ENCODE measurements at places on chromosomes 3 and 15.

GRCh38 chr3:143506190-143506589, 342.1 kb downstream of the SLC9A9 start:
- DNase-seq = no peak

DNA sequence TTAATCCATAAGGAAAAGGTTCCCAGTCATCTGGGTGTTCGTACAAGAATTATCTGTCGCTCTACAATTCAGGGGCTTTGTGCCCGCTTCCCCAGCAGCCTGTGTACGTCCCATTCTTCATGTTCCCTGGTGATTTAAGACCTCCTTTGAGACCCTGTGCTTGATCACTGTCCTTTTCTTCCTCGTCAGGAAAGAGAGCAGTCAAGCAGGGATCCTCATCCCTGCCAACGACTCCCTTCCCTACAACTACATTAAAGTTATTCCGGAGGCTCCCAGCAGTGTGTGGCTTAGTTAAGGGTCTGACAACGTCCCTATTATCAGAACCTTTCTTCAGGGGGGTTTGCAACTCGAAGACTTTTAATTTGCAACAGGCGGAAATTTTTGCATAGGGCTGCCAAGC, 175.7 kb downstream of the FOXP1 start:
- DNase-seq = no peak

GRCh38 chr3:24365168-24365567, 129.5 kb downstream of the THRB start:
- peak; percentile 93 for DNase-seq

GRCh38 chr3:27903446-27903845, 181.3 kb upstream of the EOMES start:
- no peak for DNase-seq

DNA sequence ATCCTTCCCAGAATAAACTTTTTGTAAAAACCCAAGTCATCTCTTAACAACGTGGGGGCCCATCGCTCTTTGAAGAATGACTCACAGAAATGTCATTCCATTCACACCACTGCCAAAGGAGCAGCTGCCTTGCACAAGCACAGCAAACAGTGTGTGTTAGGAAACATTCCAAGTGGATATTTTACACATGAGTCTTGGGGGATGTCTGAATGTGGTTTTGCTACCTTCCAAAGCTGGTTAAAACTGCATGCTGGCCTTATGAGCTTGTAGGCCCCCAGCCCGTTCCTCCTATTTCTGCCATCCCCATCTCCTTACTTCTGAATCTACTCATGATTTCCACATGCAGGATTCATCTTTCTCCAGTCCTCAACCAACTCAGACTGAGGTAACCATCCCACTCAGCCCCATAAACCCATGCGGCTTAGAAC, 130.8 kb downstream of the CPNE4 start:
- peak; percentile 95 for DNase-seq

- no peak for DNase-seq
These were observed 1.0 kb downstream of the USF3 start for GRCh38 chr3:113695431-113695785.

DNA sequence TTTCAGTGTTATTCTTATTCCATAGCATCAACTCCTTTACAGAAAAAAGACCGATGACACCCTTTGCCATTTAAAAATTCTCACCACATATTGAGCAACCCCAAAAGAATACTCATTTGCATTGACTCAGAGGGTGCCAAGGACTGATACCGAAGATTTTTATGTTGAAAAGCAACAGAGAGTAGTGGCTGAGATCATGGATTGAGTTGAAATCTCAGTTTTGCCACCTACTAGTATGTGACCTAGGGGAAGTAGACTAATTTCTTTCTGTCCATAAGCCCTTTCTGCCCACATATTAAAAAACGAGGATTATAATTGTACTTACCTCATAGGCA, 313.9 kb upstream of the SATB1 start:
- no peak for DNase-seq

All from fibroblast of skin of back (primary cell).